ENCODE measurements at places on chromosomes 12 and 14. TPM values are rescaled to one million over a fixed set of nuclear protein-coding genes. Genes with fewer than 3 reads are reported as not detected.

- H3K27me3 ChIP-seq: no peaks in the 10 kb centered on the region
- H3K4me1 ChIP-seq: peaks cover 49% of the 10 kb centered on the region
- DNase-seq: no peak
- H3K36me3 ChIP-seq: peaks cover 3% of the 10 kb centered on the region
Measured at GRCh38 chr14:31027847-31028246, 1.7 kb upstream of the STRN3 start.

- H3K4me1 ChIP-seq: no peaks in the 10 kb centered on the region
- H3K27me3 ChIP-seq: no peaks in the 10 kb centered on the region
- no peak overlapping the region for H3K27ac ChIP-seq
- H3K4me3 ChIP-seq: no peak overlapping the region
Measured at GRCh38 chr12:44193281-44193680, 357.4 kb downstream of the TMEM117 start.

The ZFP36L1 gene
- 60.6 TPM for total RNA-seq

The MGP gene
- not detected for total RNA-seq

The RNASE7 gene
- total RNA-seq: not detected

The SSTR1 gene
- total RNA-seq: not detected

DNA sequence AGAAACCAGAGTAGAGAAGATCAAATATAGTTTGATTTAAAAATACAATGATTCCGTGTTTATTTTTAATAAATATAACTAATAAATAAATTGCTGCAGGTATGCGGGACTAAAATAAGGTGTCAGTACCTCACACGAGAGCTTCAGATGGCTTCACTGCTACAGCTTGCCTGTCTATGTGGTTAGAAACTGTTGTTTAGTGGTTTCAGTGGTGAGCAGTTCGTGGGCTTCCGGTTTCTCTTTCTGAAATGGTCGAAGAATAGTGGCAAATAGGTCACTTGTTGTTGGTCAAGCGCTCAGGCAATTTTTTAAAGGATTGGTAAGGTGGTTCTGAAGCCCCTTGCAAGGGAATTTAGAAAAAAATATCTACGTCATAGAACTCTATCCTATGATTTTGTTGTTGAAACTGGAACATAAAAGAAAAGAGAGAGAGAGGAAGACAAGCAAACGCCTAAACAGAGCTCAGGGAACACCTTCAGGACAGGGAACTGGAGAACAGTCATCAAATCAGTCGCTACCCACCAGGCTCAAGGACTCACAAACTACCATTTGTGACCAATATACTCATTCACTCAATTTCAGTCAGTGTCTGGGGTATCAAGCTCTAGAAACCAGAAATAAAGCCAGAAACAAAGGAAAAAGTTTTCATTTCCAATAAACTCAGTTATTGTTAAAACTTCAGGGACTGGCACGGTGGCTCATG lies 31.3 kb downstream of the GABARAPL1 start:
- H3K4me3 ChIP-seq: peak overlapping the region; percentile 67
- H3K27me3 ChIP-seq: peaks cover 1% of the 10 kb centered on the region
- H3K4me1 ChIP-seq: peaks cover 39% of the 10 kb centered on the region

DNA sequence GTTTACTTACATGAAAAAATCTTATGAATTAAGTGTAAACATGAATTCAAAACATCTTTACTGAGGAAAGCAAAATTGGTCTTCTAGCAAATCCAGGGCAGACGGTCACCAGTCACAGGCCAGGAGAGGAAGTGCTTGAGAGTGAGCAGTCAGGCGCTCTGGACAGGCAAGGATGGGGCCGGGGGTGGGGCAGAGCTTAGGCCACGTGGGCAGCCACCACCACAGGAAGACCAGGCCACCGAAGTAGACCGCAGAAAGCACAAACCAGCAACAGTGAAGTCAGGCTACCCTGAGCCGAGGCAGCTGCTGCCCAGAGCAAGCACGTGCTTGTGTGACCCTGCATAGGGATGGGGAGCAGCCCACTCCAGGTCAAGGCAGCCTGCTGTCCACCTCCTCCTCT lies 33.5 kb downstream of the SLC6A12 start:
- peaks cover 7% of the 10 kb centered on the region for H3K4me1 ChIP-seq
- peaks cover 8% of the 10 kb centered on the region for H3K27me3 ChIP-seq
- H3K36me3 ChIP-seq: no peaks in the 10 kb centered on the region
- H3K4me3 ChIP-seq: no peak overlapping the region
- no peak overlapping the region for H3K27ac ChIP-seq
- DNase-seq: peak; percentile 15

The NRIP2 gene
- not detected for total RNA-seq

The LRIG3 gene
- total RNA-seq: not detected

The SPX gene
- total RNA-seq: 0.20 TPM

The ABHD4 gene
- total RNA-seq: 9.4 TPM

The HCAR1 gene
- 0.18 TPM for total RNA-seq

GRCh38 chr12:97404093-97404492 lies 58.5 kb upstream of the RMST start:
- no peaks in the 10 kb centered on the region for H3K27me3 ChIP-seq
- no peaks in the 10 kb centered on the region for H3K4me1 ChIP-seq
- no peak overlapping the region for H3K27ac ChIP-seq
- no peak for DNase-seq
- no peak overlapping the region for H3K4me3 ChIP-seq
- no peaks in the 10 kb centered on the region for H3K36me3 ChIP-seq

DNA sequence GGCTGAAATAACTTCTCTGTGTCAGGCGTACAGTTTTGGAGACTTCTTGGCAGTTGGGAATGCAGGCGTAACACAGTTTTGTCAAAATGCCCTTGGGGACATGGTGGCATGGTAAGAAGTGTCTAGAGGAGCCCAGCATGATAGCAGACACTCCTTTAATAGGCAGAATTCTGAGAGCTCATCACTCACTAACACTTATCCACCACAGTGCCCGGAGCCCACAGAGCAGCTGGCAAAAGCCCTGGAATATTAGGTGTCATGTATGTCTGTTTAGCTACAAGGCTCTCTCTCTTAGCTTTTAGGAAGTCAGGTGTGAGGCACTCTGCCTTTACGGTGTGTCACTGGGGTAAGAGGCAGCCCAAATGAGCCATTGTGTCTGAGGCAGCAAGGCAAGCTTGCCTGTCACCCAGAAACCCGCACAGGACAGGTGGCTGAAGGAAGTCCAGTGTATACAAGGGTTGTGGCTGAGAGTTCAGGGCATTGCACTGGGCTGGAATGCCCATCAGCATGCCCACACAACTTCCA lies 96.3 kb downstream of the ESRRB start:
- H3K27ac ChIP-seq: no peak overlapping the region
- no peaks in the 10 kb centered on the region for H3K36me3 ChIP-seq
- no peak overlapping the region for H3K4me3 ChIP-seq
- no peak for DNase-seq
- H3K27me3 ChIP-seq: peaks cover 16% of the 10 kb centered on the region
- no peaks in the 10 kb centered on the region for H3K4me1 ChIP-seq

DNA sequence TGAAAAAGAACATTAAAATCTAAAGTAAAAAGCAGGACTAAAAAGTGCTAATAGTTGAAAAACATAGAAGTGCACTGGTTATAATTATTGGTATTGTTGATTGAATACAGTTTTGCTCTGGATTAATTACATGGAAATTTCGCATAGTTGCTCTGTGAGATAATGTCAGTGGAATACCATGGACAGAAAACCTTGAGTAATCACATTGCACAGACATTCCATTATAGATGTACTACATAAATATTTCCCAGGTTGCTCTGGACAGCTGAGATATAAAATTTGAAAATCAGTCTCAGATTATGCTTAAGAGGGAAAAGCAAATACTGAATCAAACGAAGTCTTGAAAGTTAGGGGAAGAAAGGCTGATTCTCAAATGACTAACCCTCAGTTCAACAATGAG lies 439.3 kb upstream of the FLRT2 start:
- H3K27ac ChIP-seq: no peak overlapping the region
- DNase-seq: no peak
- no peaks in the 10 kb centered on the region for H3K4me1 ChIP-seq
- no peaks in the 10 kb centered on the region for H3K27me3 ChIP-seq
- no peaks in the 10 kb centered on the region for H3K36me3 ChIP-seq

DNA sequence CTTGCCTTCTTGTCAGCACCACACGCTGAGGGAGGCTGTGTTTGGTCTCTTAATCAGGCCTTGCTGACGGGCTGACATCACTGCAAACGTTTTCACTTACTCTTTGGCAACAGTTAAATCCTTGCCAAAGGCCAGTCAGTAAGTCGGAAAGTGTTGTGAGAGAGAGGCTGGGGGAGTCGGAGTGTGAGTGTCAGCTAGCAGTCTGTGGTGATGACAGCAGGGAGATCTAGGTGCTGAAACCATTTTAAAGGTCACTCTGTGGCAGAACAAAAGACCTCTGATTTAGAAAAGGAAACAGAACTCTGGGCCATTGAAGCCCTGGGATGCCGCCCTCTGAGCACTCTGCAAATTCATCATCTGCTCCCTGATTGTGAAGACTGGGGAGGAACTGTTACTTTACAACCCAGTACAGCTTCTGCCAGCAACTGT lies 143.5 kb downstream of the PAX9 start:
- no peak for DNase-seq
- no peak overlapping the region for H3K4me3 ChIP-seq
- H3K36me3 ChIP-seq: no peaks in the 10 kb centered on the region
- H3K4me1 ChIP-seq: no peaks in the 10 kb centered on the region
- H3K27ac ChIP-seq: no peak overlapping the region

DNA sequence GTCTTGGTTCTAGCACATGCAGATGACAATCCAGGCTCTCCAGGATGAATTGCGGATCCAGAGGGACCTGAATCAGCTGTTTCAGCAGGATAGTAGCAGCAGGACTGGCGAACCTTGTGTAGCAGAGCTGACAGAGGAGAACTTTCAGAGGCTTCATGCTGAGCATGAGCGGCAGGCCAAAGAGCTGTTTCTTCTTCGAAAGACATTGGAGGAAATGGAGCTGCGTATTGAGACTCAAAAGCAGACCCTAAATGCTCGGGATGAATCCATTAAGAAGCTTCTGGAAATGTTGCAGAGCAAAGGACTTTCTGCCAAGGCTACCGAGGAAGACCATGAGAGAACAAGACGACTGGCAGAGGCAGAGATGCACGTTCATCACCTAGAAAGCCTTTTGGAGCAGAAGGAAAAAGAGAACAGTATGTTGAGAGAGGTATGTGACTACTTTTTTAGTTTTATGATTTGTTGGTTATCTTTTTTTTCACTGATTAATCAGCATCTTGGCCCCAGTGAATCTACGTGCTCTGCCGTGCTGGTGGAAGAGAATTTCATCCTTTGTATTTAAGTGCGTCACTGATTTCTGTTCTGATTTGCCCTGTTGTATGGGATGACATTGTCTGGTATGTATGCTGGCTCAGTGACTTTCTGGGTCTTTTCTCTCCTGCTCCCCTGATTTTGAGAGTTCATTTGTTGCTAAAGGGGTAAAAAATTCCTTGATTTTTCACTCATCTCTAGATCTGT lies 92.3 kb downstream of the ERC1 start:
- no peak overlapping the region for H3K4me3 ChIP-seq
- peaks cover 15% of the 10 kb centered on the region for H3K4me1 ChIP-seq
- no peak for DNase-seq
- H3K36me3 ChIP-seq: no peaks in the 10 kb centered on the region

GRCh38 chr12:42570076-42570475 lies 19.5 kb downstream of the PRICKLE1 start:
- no peak overlapping the region for H3K4me3 ChIP-seq
- peaks cover 3% of the 10 kb centered on the region for H3K27me3 ChIP-seq
- DNase-seq: no peak
- H3K36me3 ChIP-seq: no peaks in the 10 kb centered on the region

The DLGAP5 gene
- 75.4 TPM for total RNA-seq

GRCh38 chr12:48986720-48987291 lies 8.7 kb downstream of the WNT1 start:
- no peak overlapping the region for H3K4me3 ChIP-seq
- no peak for DNase-seq
- peaks cover 6% of the 10 kb centered on the region for H3K4me1 ChIP-seq
- peaks cover 37% of the 10 kb centered on the region for H3K27me3 ChIP-seq

The NOVA1 gene
- total RNA-seq: not detected

Data from activated CD8-positive, alpha-beta T cell treated with anti-CD3 and anti-CD28 coated beads for 36 hours (primary cell).